ENCODE measurements at places on chromosomes 2 and 18. TPM values are rescaled to one million over a fixed set of nuclear protein-coding genes. Genes with fewer than 3 reads are reported as not detected.

The TNS1 gene
- total RNA-seq, result 44.4 TPM

The C2orf80 gene
- not detected for total RNA-seq

The MEP1B gene
- total RNA-seq, result under 0.01 TPM

The DPYSL5 gene
- total RNA-seq, result not detected

The NEB gene
- 0.26 TPM for total RNA-seq

The FABP1 gene
- total RNA-seq, result not detected

The ATAD2B gene
- total RNA-seq, result 9.0 TPM

The LHCGR gene
- total RNA-seq, result not detected

The RAB27B gene
- 0.77 TPM for total RNA-seq

The ST8SIA5 gene
- under 0.01 TPM for total RNA-seq

The NIFK gene
- 45.5 TPM for total RNA-seq

The ABCG5 gene
- total RNA-seq, result not detected

The CELF4 gene
- not detected for total RNA-seq

The SLC9A2 gene
- not detected for total RNA-seq

The LANCL1 gene
- total RNA-seq, result 56.1 TPM

The C18orf32 gene
- total RNA-seq, result 11.9 TPM

The CYP1B1 gene
- total RNA-seq, result 94.1 TPM

The BMP10 gene
- not detected for total RNA-seq

The POTEC gene
- total RNA-seq, result not detected

The HOXD13 gene
- not detected for total RNA-seq

The LRRTM4 gene
- total RNA-seq, result not detected

The COBLL1 gene
- 5.1 TPM for total RNA-seq

The THSD7B gene
- total RNA-seq, result under 0.01 TPM

The KCNJ13 gene
- not detected for total RNA-seq

The ATP6V1C2 gene
- total RNA-seq, result under 0.01 TPM

The SLC14A1 gene
- total RNA-seq, result 31.0 TPM

The TCF4 gene
- total RNA-seq, result 57.6 TPM

The CXCR1 gene
- not detected for total RNA-seq

The HDAC4 gene
- 12.1 TPM for total RNA-seq

The DYSF gene
- total RNA-seq, result not detected

The RAMP1 gene
- 16.4 TPM for total RNA-seq

The TMEM37 gene
- total RNA-seq, result 2.6 TPM

The DES gene
- 69.3 TPM for total RNA-seq

The GNAL gene
- total RNA-seq, result 0.77 TPM

The FAP gene
- 96.1 TPM for total RNA-seq

The OR6B2 gene
- total RNA-seq, result not detected

The GPR35 gene
- total RNA-seq, result 1.2 TPM

The C2orf72 gene
- 0.33 TPM for total RNA-seq

The BBS5 gene
- total RNA-seq, result 7.1 TPM

The SERPINB3 gene
- total RNA-seq, result not detected

The TGFA gene
- total RNA-seq, result not detected
